ENCODE measurements at places on chromosomes 12 and 14.

- H3K4me3 ChIP-seq, result no peak overlapping the region
- no peaks in the 10 kb centered on the region for H3K27me3 ChIP-seq
- no peaks in the 10 kb centered on the region for H3K36me3 ChIP-seq
- no peak overlapping the region for H3K27ac ChIP-seq
- no peaks in the 10 kb centered on the region for H3K4me1 ChIP-seq
Observed at GRCh38 chr12:100401660-100402059, 44.8 kb downstream of the SLC17A8 start.

GRCh38 chr12:77294016-77294415, 228.6 kb upstream of the E2F7 start:
- no peak for DNase-seq
- H3K4me3 ChIP-seq, result no peak overlapping the region
- H3K36me3 ChIP-seq, result no peaks in the 10 kb centered on the region
- H3K27ac ChIP-seq, result no peak overlapping the region

DNA sequence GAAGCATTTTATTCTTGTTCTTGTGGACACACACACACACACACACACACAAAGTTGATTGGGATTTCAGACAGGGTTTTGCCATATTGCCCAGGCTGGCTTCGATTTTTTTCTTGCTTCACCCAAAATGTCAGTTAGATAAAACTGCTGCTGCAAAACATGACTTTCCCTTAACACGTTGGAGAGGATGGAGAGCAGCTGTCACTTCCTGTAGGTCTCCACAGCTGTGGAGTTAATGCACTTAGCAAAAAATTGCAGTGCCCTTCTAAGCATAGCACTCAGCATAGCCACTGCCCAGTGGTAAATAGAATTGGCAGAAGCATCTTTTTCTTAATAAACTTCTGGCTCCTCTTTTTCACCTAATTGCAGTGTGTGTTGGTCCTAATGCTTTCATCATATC, 54.5 kb downstream of the PDZRN4 start:
- H3K4me3 ChIP-seq, result no peak overlapping the region
- no peaks in the 10 kb centered on the region for H3K27me3 ChIP-seq
- no peak for DNase-seq

GRCh38 chr14:96637521-96637920, 135.3 kb downstream of the PAPOLA start:
- H3K4me1 ChIP-seq, result no peaks in the 10 kb centered on the region
- H3K36me3 ChIP-seq, result no peaks in the 10 kb centered on the region
- no peak overlapping the region for H3K4me3 ChIP-seq

DNA sequence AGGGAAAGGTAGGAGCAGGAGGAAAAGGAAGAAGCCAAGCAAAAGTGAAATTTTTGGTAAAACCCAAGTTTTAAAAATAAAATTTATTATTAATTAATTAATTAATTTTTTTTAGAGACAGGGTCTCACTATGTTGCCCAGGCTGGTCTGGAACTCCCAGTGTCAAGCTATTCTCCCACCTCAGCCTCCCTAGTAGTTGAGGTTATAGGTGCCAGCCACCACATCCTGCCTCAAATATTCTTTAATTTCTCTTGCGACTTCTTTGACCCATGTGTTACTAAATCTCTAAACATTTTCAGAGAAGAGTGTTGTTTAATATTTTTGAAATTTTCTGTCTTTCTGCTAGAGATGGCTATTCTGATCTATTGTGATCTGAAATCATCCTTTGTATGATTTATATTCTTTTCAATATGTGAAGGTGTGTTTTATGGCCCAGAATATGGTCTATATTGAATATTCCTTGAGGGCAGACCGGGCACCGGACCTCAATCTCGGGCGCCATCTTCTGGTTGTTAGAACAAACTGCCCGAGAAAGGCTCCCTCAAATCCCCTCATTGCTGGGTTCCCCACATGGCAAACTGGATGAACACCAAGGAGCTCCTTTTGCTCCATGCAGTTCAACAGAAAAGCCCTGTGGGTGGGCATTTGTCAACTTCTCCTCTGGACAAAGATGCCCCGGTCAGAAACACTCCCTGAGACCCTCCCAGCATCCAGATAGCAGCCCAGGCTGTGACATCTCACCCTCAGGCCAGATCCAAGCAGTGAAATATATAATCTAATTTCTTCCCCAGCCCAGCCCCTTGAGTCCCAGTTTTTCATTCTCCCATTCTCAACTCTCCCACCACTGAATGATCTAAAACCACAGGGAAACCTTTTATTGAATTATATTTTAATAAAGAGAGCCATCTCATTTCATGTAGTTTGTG, 110.5 kb downstream of the ASCL4 start:
- no peak overlapping the region for H3K27ac ChIP-seq
- peak; percentile 12 for DNase-seq
- no peaks in the 10 kb centered on the region for H3K4me1 ChIP-seq
- no peaks in the 10 kb centered on the region for H3K36me3 ChIP-seq

- no peaks in the 10 kb centered on the region for H3K36me3 ChIP-seq
- H3K27me3 ChIP-seq, result no peaks in the 10 kb centered on the region
- no peak overlapping the region for H3K27ac ChIP-seq
- peaks cover 2% of the 10 kb centered on the region for H3K4me1 ChIP-seq
- H3K4me3 ChIP-seq, result no peak overlapping the region
Observed at GRCh38 chr14:99564256-99564925, 39.6 kb downstream of the CCDC85C start.

GRCh38 chr12:101782273-101782731, 43.0 kb upstream of the SYCP3 start:
- peaks cover 5% of the 10 kb centered on the region for H3K36me3 ChIP-seq
- DNase-seq, result no peak
- no peak overlapping the region for H3K4me3 ChIP-seq
- H3K27me3 ChIP-seq, result no peaks in the 10 kb centered on the region

- DNase-seq, result no peak
- no peak overlapping the region for H3K4me3 ChIP-seq
- H3K4me1 ChIP-seq, result no peaks in the 10 kb centered on the region
- H3K27me3 ChIP-seq, result no peaks in the 10 kb centered on the region
- H3K27ac ChIP-seq, result no peak overlapping the region
- H3K36me3 ChIP-seq, result no peaks in the 10 kb centered on the region
Observed at GRCh38 chr12:112894128-112894527, 12.6 kb upstream of the OAS1 start.

DNA sequence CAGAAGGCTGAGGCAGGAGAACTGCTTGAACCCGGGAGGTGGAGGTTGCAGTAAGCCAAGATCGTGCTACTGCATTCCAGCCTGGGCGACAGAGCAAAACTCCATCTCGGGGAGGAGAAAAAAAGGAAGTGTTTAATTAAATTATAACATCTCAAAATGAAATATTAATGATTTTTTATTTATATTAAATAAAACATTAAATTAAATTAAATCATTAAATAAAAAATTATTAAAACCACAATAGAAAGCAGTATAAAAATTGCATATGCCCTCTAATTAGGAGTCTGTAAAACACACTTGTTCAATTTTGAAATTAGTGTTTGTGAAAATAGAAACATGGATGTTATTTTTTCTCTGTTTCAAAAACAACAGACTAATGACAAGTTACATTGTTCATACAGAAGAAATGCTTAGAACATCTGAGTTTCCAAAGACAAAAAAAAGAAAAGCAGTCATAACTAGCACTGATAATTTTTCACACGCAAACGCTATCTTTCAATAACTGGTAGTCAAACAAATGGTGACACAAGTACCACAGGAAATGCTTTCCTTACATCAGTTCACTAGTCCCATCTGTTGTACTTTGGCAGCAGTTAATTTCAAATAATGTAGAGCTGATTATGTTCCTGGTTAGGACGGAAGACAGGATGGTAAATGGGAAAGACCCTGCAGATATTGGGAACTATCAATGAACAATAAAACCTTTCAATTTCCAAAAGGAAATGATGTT, 54.9 kb downstream of the HECTD4 start:
- no peaks in the 10 kb centered on the region for H3K36me3 ChIP-seq
- no peaks in the 10 kb centered on the region for H3K4me1 ChIP-seq

DNA sequence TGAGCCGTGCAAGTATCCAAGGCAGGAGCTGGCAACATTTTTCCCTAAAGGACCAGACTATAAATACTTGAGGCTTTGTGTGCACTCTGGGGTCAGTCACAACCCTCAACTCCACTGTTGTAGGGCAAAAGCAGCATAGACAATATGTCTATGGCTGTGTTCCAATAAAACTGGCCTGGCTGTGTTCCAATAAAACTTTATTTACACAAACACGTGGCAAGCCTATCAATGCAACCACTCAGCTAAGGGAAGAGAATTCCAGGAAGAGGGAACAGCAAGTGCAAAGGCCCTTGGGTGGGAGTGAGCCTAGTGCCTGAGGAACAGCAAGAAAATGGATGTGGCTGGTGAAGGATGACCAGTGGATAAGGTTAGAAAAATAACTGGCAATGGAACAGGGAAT, 11.3 kb upstream of the FAM181A start:
- no peaks in the 10 kb centered on the region for H3K36me3 ChIP-seq
- no peaks in the 10 kb centered on the region for H3K4me1 ChIP-seq
- H3K27me3 ChIP-seq, result no peaks in the 10 kb centered on the region
- H3K4me3 ChIP-seq, result no peak overlapping the region
- no peak overlapping the region for H3K27ac ChIP-seq
- DNase-seq, result no peak

DNA sequence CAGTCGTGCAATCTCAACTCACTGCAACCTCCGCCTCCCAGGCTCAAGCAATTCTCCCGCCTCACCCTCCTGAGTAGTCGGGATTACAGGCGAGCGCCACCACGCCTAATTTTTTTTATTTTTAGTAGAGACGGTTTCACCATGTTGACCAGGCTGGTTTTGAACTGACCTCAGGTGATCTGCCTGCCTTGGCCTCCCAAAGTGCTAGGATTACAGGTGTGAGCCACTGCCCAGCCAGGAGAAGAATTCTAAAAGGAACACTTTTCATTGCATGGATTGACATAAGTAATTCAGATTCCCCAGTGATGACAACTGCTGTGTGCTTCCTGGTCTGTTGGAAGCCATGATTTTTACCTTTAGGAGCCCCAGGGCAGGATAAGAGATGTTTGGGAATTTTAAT, 22.1 kb downstream of the DMAC2L start:
- no peak overlapping the region for H3K27ac ChIP-seq
- H3K27me3 ChIP-seq, result no peaks in the 10 kb centered on the region
- no peak overlapping the region for H3K4me3 ChIP-seq
- H3K36me3 ChIP-seq, result peaks cover 21% of the 10 kb centered on the region
- peaks cover 2% of the 10 kb centered on the region for H3K4me1 ChIP-seq

DNA sequence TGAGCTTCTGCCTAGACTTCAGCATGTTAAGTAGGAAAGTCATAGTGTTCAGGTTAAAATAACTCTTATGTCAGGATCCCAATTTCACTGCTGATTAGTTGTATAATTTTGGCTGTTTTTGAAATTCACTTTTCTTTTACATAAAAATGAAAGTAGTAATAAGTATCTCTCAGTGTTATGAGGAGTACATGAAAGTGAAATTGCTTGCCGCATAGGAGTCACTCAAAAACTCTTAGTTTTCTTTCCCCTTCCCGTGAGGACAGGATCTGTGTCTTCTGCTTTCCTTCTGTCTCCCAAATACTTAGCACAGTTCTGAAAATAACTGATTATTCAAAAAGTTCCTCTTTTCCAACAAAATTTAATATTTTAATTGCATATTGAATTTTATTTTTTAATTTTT, 100.5 kb downstream of the SLC38A4 start:
- H3K36me3 ChIP-seq, result no peaks in the 10 kb centered on the region
- H3K4me3 ChIP-seq, result no peak overlapping the region
- no peak overlapping the region for H3K27ac ChIP-seq
- no peaks in the 10 kb centered on the region for H3K27me3 ChIP-seq

DNA sequence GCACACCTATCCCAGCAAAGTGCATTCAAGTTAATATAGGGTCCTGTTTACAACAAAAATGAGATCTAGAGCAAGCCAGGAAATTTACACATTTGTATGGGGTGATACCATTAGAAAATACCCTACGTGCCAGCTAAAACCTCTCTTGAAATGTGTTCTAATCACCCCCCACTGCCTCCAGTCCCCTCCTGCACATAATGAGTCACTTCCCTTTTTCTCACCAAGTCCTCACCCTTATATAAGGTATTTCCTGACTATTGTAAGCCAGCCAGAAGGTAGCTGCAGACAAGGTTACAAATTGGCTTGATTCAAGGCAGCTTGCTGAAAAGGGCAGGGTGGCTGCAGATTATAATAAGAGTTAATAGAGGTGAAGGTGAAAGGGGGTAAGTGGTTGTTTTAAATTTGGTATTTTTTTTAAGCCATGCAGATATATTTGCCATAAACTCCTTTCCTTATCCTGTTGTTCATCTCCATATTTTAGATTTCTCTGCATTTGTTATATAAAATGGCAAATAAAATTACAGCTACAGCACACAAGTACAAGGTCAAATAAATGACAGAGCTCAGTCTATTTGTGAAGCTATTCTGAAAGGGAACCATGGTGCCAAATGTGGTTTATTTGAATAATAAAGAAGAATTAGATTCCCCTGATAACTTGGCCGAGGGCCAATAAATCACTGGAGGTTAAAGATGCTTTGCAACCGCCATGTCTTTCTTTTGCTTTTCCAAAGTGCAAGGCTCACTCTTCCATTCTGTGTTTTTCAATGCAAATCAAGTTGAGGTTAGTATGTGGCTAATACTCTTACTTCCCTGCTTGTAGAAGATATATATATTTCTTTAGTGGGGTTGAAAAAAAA, 385.9 kb downstream of the EGLN3 start:
- no peak overlapping the region for H3K27ac ChIP-seq
- H3K36me3 ChIP-seq, result no peaks in the 10 kb centered on the region
- no peak overlapping the region for H3K4me3 ChIP-seq
- no peak for DNase-seq
- no peaks in the 10 kb centered on the region for H3K4me1 ChIP-seq
- no peaks in the 10 kb centered on the region for H3K27me3 ChIP-seq

DNA sequence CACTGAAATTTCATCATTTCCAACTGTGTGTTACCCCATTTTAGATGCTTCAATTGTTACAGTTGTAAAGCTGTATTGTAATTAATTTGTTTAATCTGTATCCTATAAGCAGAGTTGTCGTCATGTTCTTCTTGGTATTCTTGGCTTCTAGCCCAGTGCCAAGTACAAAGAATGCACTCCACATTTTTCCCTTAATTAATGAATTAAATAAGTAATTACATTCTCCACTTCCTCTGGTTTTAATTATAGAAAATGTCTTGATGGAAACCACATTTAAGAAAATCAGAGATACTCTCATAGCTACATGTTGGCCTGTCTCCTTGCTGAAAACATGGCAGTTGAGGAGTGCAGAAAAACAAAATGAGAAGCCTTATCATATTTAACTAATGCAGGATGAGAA, 746 bp downstream of the DNAI7 start:
- H3K36me3 ChIP-seq, result no peaks in the 10 kb centered on the region
- no peak for DNase-seq
- H3K27me3 ChIP-seq, result no peaks in the 10 kb centered on the region
- H3K4me3 ChIP-seq, result peak overlapping the region; percentile 71
- H3K27ac ChIP-seq, result peak overlapping the region; percentile 92

GRCh38 chr12:115075552-115076170, 391.7 kb upstream of the TBX3 start:
- H3K4me1 ChIP-seq, result no peaks in the 10 kb centered on the region
- no peaks in the 10 kb centered on the region for H3K27me3 ChIP-seq
- DNase-seq, result no peak

Measured in T-cell (primary cell).